ENCODE measurements at places on chromosomes 6 and 20.

DNA sequence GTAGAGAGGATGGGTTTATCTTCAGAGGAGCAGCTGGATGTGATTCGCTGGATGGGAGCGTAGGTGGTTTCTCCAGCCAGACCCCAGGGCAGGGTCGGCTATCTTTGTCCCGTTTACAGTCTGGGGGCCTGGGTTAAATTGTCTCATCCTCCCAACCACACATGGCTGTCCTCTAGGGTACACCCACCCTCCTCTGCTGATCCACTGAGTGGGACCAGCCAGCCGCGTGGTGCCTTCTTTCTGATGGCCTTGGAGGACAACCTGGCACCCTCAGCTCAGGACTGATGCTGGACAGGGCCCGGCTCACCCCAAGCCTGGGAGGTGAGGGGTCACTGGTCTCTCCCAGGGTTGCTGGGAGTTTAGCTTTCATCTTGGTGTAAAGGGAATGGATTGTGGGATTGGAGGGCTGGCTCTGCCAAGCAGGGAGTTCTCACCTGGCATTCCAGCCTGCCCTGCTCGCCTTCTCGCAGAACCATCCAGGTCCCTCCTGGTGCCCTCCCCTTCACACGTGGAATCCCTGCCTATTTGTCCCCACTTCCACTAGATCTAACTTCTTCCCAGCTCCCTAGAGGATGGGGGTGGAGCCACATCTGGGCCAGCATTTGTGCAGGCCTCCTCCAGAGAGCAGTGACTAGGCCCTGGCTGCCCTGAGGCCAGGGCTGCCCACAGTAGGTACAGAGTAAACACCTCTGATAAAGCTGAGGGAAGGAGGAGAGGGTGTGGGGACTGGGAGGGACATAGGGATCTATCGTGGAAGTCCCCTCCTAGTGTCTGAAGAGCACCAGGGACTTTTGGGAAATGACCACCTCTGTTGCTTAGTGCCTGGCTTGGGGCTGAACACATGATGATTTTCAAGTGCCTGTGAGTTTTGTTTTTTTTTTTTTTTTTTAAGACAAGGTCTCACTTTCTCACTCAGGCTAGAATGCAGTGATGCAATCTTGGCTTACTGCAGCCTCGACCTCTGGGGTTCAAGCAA is 1.6 kb downstream of the ITPR3 start:
- no peaks in the 10 kb centered on the region for H3K36me3 ChIP-seq
- H3K27me3 ChIP-seq: no peaks in the 10 kb centered on the region
- H3K4me1 ChIP-seq: peaks cover 69% of the 10 kb centered on the region
- peak overlapping the region; percentile 89 for H3K4me3 ChIP-seq
- H3K27ac ChIP-seq: peak overlapping the region; percentile 81
- no peak for DNase-seq

- DNase-seq: no peak
- no peaks in the 10 kb centered on the region for H3K27me3 ChIP-seq
- no peaks in the 10 kb centered on the region for H3K36me3 ChIP-seq
- no peak within 1 kb of the TSS for H3K27ac ChIP-seq
Measured at GRCh38 chr6:31170600-31170881, at the start of gene POU5F1. POU5F1 (minus strand) TSS chr6:31170682; CDS start chr6:31170620, 62 bp downstream.

DNA sequence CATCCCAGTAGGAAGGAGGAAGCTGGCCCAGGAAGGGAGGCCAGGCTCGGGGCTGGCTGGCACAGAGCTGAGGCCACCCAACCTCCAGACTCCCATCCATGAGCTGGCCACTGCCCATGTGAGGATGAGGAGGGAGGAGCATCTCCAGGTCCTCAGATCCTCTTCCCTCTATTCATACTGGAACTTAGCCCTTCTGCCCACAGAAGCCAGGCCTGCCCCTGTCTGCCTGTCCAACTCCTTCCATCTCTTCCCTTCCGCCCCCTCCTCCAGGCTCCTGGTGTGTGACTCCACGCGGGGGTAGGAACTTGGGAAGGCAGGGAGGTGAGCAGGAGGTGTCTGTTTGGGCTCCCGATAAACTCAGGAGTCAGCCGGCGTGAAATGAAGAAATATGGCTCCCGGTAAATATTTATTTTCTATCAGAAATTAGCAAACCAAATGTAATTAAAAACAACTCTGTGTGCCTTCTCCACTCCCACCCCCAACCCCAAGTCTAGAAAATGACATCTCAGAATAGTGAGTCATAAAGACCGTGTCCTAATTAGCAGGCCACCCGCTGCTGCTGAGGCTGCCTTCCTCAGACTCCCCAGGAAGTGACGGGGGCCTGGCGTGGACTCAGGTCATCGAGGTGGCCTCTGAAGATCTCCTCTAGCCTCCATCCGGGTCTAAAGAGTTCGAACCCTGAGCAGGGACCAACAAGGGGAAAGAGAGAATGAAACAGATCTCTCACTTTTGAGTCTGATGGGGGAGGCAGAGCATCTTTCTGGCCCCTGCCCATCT is 81.9 kb downstream of the MDGA1 start:
- H3K4me3 ChIP-seq: no peak overlapping the region
- H3K36me3 ChIP-seq: no peaks in the 10 kb centered on the region

DNA sequence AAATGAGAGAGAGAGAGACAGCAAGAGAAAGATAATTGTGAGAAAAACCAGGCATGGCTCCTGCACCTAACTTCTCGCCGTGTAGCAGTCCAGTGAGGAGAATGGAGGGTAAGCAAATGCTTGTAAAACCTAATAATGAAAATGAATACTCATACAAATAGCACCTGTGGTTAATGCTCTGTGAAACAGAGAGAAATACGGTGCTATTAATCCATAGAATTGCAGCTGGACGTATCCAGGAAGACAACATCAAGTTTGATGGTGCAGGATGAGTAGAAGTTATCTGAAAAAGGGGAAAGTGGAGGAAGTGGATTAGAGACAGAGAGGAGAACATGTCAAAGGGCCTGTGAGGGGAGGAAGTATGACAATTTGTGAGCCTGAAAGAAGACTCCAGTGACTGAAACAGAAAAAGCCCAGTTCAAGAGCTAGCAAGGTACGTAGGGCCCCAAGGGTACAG is 89.4 kb upstream of the PAK5 start:
- H3K36me3 ChIP-seq: no peaks in the 10 kb centered on the region
- H3K4me3 ChIP-seq: no peak overlapping the region
- H3K4me1 ChIP-seq: no peaks in the 10 kb centered on the region
- H3K27me3 ChIP-seq: no peaks in the 10 kb centered on the region
- H3K27ac ChIP-seq: no peak overlapping the region

- H3K36me3 ChIP-seq: no peaks in the 10 kb centered on the region
- H3K4me3 ChIP-seq: no peak overlapping the region
- H3K27me3 ChIP-seq: peaks cover 30% of the 10 kb centered on the region
- DNase-seq: no peak
Measured at GRCh38 chr20:2760952-2761305, 39.5 kb downstream of the CPXM1 start.

- H3K27ac ChIP-seq: no peak overlapping the region
- peaks cover 12% of the 10 kb centered on the region for H3K4me1 ChIP-seq
- no peaks in the 10 kb centered on the region for H3K36me3 ChIP-seq
- H3K27me3 ChIP-seq: peaks cover 18% of the 10 kb centered on the region
- H3K4me3 ChIP-seq: peak overlapping the region; percentile 30
- no peak for DNase-seq
Measured at GRCh38 chr6:43268355-43268700, 25.0 kb downstream of the TTBK1 start.

- H3K27ac ChIP-seq: no peak overlapping the region
- no peaks in the 10 kb centered on the region for H3K27me3 ChIP-seq
- H3K4me3 ChIP-seq: no peak overlapping the region
Measured at GRCh38 chr6:86010915-86011786, 368.5 kb upstream of the SYNCRIP start.

- peaks cover 23% of the 10 kb centered on the region for H3K4me1 ChIP-seq
- no peak for DNase-seq
- no peaks in the 10 kb centered on the region for H3K27me3 ChIP-seq
- H3K27ac ChIP-seq: peak overlapping the region; percentile 64
- no peak overlapping the region for H3K4me3 ChIP-seq
Measured at GRCh38 chr20:41440882-41441281, 74.3 kb upstream of the EMILIN3 start.

DNA sequence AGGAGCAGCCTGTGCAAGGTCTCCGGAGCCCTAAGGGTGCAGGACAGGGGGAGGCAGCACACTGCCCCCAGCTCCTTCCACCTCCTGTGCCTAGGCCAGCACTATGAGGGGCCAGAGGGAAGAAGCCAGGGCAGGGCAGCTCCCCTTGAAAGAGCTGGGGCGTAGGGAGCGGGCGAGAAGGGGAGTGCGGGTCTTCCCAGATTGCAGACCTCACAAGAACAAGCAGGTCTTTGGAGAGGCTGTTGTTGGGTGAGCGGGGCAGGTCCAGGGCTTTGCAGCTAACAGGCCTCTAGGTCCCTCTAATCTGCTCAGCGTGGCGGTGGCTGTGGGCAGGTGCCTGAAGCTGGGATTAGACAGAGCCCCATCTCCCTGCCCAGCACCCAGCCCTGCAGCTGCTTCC is 22.4 kb upstream of the CST1 start:
- no peaks in the 10 kb centered on the region for H3K36me3 ChIP-seq
- H3K4me1 ChIP-seq: no peaks in the 10 kb centered on the region
- H3K27me3 ChIP-seq: peaks cover 5% of the 10 kb centered on the region
- H3K4me3 ChIP-seq: no peak overlapping the region
- no peak overlapping the region for H3K27ac ChIP-seq

GRCh38 chr6:7052443-7053011 is 55.2 kb upstream of the RREB1 start:
- H3K4me3 ChIP-seq: peak overlapping the region; percentile 90
- no peaks in the 10 kb centered on the region for H3K36me3 ChIP-seq
- H3K4me1 ChIP-seq: peaks cover 25% of the 10 kb centered on the region
- peak overlapping the region; percentile 89 for H3K27ac ChIP-seq
- H3K27me3 ChIP-seq: no peaks in the 10 kb centered on the region

- H3K4me1 ChIP-seq: no peaks in the 10 kb centered on the region
- H3K27me3 ChIP-seq: peaks cover 2% of the 10 kb centered on the region
- DNase-seq: no peak
- H3K36me3 ChIP-seq: no peaks in the 10 kb centered on the region
Measured at GRCh38 chr20:2330090-2330695, 34.4 kb downstream of the TGM3 start.

- no peaks in the 10 kb centered on the region for H3K36me3 ChIP-seq
- no peaks in the 10 kb centered on the region for H3K4me1 ChIP-seq
- DNase-seq: no peak
- H3K27me3 ChIP-seq: no peaks in the 10 kb centered on the region
- H3K27ac ChIP-seq: no peak overlapping the region
- no peak overlapping the region for H3K4me3 ChIP-seq
Measured at GRCh38 chr6:170450916-170451761, 102.0 kb downstream of the PSMB1 start.

- no peak overlapping the region for H3K4me3 ChIP-seq
- no peaks in the 10 kb centered on the region for H3K27me3 ChIP-seq
- peaks cover 5% of the 10 kb centered on the region for H3K4me1 ChIP-seq
- no peaks in the 10 kb centered on the region for H3K36me3 ChIP-seq
- no peak overlapping the region for H3K27ac ChIP-seq
- DNase-seq: no peak
Measured at GRCh38 chr6:33929575-33930288, 125.9 kb upstream of the MLN start.

- DNase-seq: no peak
- H3K4me3 ChIP-seq: no peak overlapping the region
- peaks cover 17% of the 10 kb centered on the region for H3K27me3 ChIP-seq
- H3K4me1 ChIP-seq: no peaks in the 10 kb centered on the region
- no peak overlapping the region for H3K27ac ChIP-seq
Measured at GRCh38 chr20:51036827-51037531, 14.1 kb upstream of the KCNG1 start.

GRCh38 chr6:39653612-39654011 is 71.6 kb downstream of the KIF6 start:
- H3K4me1 ChIP-seq: no peaks in the 10 kb centered on the region
- H3K4me3 ChIP-seq: no peak overlapping the region
- no peaks in the 10 kb centered on the region for H3K36me3 ChIP-seq
- no peak for DNase-seq

DNA sequence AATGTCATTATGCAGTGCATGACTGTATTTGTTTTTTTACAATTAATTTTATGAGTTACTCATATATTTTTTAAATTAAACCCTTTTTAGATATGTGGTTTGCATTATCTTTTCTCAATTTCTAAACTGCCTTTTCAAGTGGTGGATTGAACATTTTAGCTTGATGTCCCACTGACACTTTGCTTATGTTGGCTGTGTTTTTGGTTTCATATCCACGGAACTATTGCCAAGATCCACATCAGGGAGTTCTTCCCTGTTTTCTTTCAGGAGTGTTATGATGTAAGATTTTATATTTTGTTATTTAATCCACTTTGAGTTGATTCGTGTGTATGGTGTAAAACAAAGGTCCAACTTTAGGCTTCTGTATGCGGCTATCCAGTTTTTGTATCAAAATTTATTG is 1144.9 kb upstream of the EYS start:
- DNase-seq: no peak
- H3K4me3 ChIP-seq: no peak overlapping the region
- no peaks in the 10 kb centered on the region for H3K4me1 ChIP-seq
- H3K27ac ChIP-seq: no peak overlapping the region

GRCh38 chr6:89508755-89509563 is 76.0 kb downstream of the ANKRD6 start:
- peaks cover 2% of the 10 kb centered on the region for H3K4me1 ChIP-seq
- H3K36me3 ChIP-seq: no peaks in the 10 kb centered on the region
- no peaks in the 10 kb centered on the region for H3K27me3 ChIP-seq
- H3K4me3 ChIP-seq: no peak overlapping the region

- no peaks in the 10 kb centered on the region for H3K36me3 ChIP-seq
- no peak overlapping the region for H3K4me3 ChIP-seq
- peaks cover 10% of the 10 kb centered on the region for H3K4me1 ChIP-seq
- H3K27ac ChIP-seq: no peak overlapping the region
- DNase-seq: no peak
Measured at GRCh38 chr20:50693001-50693400, 1.7 kb upstream of the RIPOR3 start.

DNA sequence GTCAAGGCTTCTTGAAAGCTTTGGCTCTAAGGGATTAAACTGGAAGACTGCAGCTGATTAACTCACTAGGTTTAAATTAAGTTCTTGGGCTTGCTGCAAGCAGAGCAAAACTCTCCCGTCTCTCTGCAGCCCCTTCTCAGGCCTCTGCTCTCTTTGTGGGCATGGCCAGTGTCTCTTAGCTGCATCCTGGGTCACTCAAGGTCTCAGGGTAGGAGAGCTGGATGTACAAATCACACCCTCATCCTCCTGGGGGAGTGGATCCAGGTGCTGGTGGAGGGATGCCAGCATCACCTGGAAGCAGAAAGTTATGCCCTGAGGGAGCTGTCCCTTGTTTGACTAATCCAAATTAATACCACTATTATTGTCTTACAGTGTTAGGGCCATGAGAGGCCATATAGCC is 35.8 kb downstream of the GCM1 start:
- no peaks in the 10 kb centered on the region for H3K27me3 ChIP-seq
- H3K4me3 ChIP-seq: no peak overlapping the region
- H3K4me1 ChIP-seq: peaks cover 8% of the 10 kb centered on the region
- H3K36me3 ChIP-seq: peaks cover 2% of the 10 kb centered on the region

DNA sequence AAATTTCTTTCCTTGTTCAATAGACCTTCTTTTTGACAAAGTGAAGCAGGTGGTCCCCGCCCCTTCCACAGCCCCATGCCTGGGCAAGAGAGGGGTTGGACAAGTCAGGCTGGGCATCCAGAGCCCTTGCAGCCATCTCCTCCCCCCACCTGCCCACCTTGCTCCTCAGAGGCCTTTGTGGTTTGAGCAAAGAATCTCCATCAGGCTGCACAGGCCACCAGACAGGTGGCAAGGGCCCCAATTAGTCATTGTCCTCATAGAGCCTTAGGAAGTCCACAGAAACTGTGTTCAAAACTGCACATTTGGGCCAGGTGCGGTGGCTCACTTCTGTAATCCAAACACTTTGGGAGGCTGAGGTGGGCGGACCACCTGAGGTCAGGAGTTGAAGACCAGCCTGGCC is 1.5 kb upstream of the MAPK13 start:
- no peaks in the 10 kb centered on the region for H3K27me3 ChIP-seq
- no peak for DNase-seq
- H3K4me1 ChIP-seq: peaks cover 64% of the 10 kb centered on the region
- no peak overlapping the region for H3K4me3 ChIP-seq
- H3K36me3 ChIP-seq: peaks cover 12% of the 10 kb centered on the region
- peak overlapping the region; percentile 94 for H3K27ac ChIP-seq
